Right ventricle myocardium inferior (tissue), 1 donor: ENCODE measurements at places on chromosomes 2 and 18. TPM values are rescaled to one million over a fixed set of nuclear protein-coding genes. Genes with fewer than 3 reads are reported as not detected.

SKOR2 gene
- total RNA-seq = not detected

GRCh38 chr2:120395221-120396012 lies 49.5 kb downstream of the INHBB start:
- no peak for DNase-seq

GRCh38 chr2:109208951-109209335 lies 79.9 kb downstream of the SH3RF3 start:
- no peak for DNase-seq

DOK6 gene
- total RNA-seq = 6.3 TPM

SMCHD1 gene
- total RNA-seq = 25.2 TPM

RRM2 gene
- total RNA-seq = 4.2 TPM

CFAP65 gene
- not detected for total RNA-seq

DNA sequence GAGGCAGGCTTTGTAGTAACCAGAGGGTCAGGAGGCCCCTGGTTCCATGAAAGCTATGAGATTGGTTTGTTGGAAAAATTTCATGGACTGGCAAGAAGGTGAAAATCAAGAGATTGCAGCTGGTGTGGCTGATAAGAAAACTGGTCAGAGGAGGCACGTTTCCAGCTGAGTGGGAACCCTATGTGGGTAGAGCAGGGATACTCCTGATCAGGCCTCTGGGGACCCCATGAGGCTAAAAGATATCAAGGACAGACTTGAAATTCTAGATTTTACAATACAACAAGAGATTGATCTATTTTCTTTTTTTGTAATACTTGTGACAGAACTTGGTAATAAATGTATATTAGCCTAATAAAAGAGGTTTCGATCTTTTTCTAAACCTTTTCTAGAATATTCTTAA lies 1615.1 kb downstream of the DPP10 start:
- DNase-seq = no peak

DNA sequence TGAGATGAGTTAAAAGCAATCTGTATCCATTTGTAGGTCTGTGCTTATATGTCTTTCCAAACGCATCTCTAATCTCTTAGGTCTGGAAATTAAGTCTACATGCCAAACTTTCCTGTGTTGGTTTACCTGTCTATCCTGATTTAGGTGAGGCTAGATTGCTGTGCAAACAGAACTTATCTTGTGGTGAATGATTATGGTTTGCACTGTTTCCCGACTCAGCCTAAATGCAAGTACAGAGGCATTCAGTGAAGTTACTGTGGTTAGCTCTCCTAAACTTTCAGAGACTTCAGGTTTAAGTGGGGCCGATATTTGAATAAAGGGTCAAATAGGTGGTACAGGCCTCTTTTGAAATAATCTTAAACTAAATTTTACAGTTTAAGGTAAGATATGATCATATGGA lies 103.5 kb downstream of the ICOS start:
- DNase-seq = no peak

DNA sequence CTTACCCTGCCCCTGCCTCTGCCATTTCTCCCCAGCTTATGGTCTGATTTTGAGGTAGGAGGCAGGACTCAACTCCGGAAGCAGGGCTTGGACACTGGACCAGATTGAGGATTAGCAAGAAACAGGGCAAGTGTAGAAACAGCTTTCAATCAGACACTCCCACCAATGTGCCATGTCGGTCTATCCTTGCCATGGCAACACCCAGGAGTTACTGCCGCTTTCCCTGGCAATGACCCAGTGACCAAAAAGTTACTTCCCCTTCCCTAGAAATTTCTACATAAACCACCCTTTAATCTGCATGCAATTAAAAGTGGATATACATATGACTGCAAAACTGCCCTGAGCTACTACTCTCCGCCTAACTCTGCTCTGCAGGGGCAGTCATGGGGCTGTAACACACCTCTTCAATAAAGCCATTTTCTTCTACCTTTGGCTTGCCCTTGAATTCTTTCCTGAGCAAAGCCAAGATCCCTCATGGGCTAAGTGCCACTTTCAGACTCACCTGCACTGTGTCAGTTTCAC lies 156.7 kb downstream of the LPIN1 start:
- no peak for DNase-seq

DNER gene
- total RNA-seq = 3.3 TPM
